ENCODE measurements at places on chromosomes 1 and 21.

DNA sequence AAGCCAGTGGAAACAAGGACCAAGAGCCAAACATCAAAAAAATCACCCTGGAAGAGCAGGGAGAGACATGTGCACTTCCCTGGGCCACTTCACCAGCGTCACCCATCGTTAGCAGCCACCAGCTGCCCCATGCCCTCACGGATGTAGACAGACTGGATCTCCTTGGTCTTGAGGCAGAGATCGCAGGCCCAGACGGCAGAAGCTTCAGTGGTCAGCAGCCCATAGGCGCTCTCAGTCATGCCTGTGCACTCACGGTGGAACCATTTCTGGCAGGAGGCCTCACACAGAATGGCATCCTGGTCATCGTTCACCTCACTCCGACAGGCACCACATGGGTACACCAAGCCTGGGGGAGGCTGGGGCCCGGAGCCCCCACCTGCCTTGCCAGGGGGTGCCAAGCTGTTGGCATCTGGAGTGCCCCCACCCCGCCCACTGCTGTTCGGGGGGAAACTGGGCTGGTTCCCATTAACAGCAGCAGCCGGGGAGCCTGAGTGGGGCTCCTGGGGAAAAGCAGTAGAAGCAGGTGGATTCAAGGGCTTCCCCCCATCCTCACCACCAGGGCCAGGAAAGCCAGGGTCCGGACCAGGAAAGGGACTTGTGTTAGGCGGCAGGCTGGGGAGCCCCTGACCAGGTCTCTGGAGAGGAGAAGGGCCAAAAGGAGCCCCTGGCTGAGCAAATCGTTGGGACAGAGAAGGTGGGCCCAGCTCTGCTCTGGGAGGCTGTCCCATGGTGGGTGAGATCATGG is 2.7 kb downstream of the PYGO2 start:
- no peak for DNase-seq

- DNase-seq = no peak
These were observed 170.5 kb downstream of the APP start for GRCh38 chr21:25999921-26000582.

GRCh38 chr1:157301477-157302198 is 163.4 kb upstream of the ETV3 start:
- no peak for DNase-seq

GRCh38 chr1:93699049-93699384 is 17.4 kb upstream of the BCAR3 start:
- DNase-seq = no peak

- no peak for DNase-seq
These were observed 6.5 kb downstream of the ENO1 start for GRCh38 chr1:8871965-8872399.
